NCI-H82 (cell line): ENCODE measurements at places on chromosomes 12 and 14.
A peak's percentile ranks its signal among the peaks of the same experiment; 100 is the strongest.

DNA sequence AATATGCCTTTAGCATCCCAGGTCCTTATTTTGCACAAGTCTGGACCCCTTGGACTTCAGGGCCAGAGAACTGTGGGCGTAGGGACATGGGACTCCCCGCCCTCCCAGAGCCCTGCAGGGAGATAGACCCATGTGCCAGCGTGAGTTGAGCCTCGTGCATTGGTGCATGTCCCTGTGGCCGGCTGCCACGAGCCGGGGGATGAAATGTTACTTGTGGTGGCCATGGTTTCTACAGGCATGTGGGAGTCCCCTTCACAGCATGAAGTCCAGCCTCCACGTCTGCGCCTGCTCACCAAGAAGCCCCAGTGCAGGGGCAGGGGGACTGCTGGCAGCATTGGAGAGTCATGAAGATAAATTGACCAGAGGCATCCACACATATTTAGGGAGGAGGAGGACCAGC lies 470.0 kb downstream of the BCL11B start:
- no peak for DNase-seq

DNA sequence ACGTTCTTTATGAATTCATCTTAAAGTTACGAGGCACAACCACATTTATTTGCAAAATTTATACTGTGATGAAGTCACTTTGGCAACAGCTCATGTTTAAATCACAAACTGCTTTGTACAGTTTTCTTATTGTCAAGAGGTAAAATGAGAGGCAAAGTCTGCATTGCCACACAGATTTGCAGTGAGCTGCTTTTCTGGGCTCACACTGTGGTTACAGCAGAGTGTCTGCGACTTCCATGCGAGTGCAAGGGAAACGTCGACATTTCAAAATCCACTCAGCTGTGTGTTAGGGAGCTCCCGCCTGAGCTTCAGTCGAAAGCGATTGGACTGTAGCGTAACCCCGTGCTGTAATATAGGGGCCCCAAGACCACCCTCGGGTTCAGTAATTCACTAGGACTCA lies 13.0 kb downstream of the MTA1 start:
- DNase-seq, result no peak

GRCh38 chr12:95114766-95115405 lies 41.5 kb upstream of the NR2C1 start:
- DNase-seq, result no peak

GRCh38 chr12:106648736-106649135 lies 65.9 kb downstream of the RFX4 start:
- DNase-seq, result peak; percentile 13

GRCh38 chr12:98439981-98440581 lies 75.3 kb upstream of the TMPO start:
- DNase-seq, result no peak

DNA sequence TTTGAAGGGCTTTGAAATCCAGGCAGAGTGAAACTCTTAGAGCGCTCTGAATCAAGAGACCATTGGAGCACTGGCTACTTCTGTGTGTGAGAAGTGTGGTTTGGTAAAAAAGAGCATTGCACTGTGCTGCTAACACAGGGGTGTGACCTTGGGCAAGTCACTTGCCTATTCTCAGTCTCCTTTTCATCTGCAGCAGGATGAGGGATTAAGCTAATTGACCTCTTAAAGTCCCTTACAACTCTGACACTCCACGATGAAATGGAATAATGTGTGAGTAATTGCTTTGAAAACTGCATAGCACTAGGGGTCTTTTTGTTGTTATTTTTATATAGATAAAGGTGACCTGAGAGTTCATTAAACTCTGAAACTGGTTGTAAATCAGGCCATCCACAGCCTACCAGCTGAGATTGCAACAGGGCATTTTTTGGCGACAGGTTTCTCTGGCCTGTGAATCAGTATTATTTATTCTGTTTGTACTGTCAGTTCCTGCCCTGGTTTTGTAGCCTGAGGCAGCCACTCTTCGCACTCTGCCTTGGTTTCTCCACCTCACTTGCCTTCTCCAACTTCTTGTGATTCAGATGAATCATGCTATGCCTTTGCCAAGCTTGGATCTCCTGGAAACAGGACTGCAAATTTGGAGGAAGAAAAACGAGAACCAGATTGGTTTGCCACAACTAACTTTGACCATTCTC lies 159.9 kb upstream of the PARP11 start:
- DNase-seq, result peak; percentile 16

DNA sequence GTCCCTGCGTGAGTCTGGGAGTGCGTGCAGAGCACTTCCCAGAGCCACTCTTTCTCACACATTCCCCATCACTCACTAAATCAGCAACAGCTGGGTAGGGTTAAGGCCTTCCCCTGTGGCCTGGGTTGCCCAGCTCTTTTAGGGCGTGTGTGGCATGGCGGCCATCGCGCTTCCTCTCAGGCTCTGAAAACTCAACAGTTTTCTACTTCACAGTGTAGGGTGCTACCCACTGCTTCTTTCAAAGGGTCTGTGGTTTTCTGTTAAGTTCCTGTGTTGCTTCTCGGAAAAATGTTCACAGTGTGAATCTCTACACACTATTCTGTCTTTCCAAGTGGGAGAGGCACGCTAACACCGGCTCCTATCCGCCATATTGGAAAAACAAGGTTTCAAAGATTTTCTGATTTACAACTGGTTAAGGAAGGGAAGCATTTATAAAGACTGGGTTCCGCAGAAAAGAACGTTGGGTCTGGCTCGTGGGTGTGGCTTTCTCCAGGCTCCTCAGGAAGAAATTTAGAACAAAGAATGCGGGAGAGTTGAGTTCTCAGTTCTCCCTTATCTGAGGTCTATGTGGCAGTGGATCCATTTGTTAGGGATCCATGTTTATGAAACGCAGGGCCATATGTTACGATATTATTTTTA lies 34.9 kb upstream of the AEBP2 start:
- DNase-seq, result no peak

- no peak for DNase-seq
Measured at GRCh38 chr12:84638811-84639368, 273.7 kb downstream of the SLC6A15 start.

DNA sequence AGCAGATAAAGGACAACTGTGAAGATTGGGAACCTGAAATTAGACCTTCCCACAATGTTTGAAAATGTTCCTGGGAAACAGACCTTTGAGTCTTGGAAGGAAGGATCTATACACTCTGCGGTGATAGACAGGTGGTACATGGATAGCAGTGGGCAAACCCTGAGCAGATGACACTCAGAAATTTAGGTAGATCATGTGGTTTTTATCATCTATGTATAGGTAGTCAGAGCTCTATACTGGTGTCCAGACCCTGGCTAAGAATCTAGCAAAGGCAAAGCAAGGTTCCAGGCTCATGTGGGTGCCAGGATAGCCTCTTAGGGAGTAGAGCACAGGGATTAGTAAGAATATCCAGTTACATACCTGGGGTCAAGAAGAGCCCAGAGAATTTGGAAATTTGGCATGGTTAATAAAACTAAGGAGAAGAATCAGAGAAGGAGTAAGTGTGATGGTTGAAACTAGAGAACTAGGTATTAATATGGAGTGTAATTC lies 331.2 kb upstream of the FBXO33 start:
- DNase-seq, result no peak

GRCh38 chr14:54836231-54836630 lies 66.4 kb downstream of the GCH1 start:
- DNase-seq, result no peak

DNA sequence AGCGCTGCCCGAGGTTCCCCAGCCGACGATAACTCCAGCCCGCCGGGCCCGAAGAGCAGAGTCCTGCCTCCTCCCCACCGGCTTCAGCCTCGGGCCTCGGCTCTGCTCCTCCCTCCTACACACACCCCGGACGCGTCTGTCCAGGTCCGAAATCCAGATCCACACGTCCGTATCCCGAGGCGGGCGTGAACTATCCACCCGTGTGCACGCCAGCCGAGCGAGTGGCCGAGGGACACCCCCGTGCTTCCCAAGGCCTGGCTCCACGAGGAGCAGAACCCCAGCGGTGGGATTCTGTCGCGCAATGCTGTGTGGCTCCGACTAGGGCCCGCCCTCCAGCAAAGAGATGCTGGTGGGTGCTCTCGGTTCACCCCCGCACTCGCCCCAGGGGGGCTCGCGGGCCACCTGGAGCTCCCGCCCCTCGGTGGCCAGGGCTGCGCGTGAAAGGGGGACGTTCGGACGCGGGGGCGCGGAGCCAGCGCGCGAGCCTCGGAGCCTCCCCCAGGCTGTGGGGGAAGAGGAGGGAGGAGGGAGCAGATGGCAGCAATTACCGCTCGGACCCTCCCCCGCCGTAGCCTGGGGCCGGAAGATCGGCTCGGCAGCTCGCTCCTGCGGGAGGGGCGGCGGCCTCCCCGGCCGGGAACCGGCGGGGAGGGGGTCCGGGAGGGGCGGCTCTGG lies 18.9 kb upstream of the ANKRD33 start:
- peak; percentile 84 for DNase-seq

DNA sequence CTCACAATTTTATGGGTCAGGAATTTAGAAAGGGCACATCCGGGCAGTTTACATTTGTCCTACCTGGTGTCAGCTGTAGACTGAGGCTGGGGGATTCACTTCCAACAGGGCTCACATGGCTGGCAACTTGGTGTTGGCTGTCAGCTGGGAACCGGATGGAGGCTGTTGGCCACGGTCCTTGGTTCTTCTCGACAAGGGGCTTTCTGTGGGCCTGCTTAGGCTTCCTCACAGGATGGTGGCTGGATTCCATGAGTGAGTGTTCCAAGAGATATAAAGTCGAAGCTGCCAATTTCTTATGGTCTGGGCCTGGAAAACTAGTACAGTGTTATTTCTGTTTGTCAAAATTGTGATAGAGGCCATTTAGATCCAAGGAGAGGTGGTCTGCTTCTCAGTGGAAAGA lies 127.9 kb downstream of the PTCSC3 start:
- DNase-seq, result no peak

DNA sequence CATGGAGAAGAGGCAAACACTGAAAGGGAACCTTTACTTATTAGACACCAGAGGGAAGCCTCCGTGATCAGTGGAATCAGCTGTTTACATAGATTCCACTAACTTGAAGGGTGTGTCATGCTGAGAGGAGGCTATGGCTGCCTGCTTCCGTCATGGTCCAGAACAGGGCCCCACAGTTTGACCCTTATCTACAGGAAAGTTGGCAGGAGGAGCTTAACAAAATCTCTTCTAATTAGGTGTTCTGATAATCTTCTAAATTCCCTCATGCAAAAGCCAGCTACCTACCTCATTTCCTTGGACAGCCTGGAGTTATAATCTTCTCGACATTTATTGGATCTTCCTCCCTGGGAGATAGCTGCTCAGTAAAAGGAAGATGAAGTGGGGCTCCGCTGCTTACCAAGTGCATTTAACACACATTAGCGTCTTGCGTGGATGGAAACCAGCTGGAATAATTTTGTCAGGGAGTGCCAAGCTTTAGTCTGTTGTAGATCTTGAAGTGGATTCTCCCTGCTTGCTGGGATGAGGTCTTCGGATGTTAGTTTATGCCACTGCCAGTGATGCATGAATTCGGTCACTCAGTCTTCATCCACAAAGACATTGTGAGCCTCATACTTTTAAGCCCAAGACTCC lies 171.0 kb downstream of the PAH start:
- peak; percentile 81 for DNase-seq

- peak; percentile 39 for DNase-seq
Measured at GRCh38 chr14:23865502-23865901, 88.1 kb upstream of the DHRS4 start.
